Thoracic aorta (tissue), 2 donors: ENCODE measurements at places on chromosomes 13 and 19.

- no peaks in the 10 kb centered on the region for H3K27me3 ChIP-seq
- no peak for DNase-seq
- H3K4me1 ChIP-seq = no peaks in the 10 kb centered on the region
- no peak overlapping the region for H3K4me3 ChIP-seq
- no peak overlapping the region for H3K27ac ChIP-seq
These were observed 593.8 kb downstream of the OLFM4 start for GRCh38 chr13:53622456-53622855.

DNA sequence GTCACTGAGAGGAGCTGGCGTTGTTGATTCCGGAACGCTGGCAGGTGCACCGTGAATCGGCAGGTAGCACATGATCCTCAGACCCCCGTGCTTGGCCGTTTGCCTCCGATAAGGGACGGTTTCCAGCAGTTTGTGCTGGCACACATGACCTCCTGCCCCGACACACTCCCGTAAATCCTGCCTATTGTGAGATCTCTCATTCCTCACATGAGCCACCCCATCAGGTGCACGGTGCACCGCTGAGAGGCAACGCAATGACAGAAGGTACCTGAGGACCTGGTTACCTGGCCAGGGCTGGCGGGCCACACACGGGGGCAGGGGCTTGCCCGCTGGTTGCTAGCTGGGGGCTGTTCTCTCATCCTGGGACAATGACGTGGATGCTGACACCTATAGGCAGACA is 2.1 kb upstream of the ADPRHL1 start:
- peaks cover 28% of the 10 kb centered on the region for H3K36me3 ChIP-seq
- H3K27me3 ChIP-seq = no peaks in the 10 kb centered on the region
- H3K4me1 ChIP-seq = no peaks in the 10 kb centered on the region
- H3K27ac ChIP-seq = no peak overlapping the region
- no peak for DNase-seq
- no peak overlapping the region for H3K4me3 ChIP-seq

DNA sequence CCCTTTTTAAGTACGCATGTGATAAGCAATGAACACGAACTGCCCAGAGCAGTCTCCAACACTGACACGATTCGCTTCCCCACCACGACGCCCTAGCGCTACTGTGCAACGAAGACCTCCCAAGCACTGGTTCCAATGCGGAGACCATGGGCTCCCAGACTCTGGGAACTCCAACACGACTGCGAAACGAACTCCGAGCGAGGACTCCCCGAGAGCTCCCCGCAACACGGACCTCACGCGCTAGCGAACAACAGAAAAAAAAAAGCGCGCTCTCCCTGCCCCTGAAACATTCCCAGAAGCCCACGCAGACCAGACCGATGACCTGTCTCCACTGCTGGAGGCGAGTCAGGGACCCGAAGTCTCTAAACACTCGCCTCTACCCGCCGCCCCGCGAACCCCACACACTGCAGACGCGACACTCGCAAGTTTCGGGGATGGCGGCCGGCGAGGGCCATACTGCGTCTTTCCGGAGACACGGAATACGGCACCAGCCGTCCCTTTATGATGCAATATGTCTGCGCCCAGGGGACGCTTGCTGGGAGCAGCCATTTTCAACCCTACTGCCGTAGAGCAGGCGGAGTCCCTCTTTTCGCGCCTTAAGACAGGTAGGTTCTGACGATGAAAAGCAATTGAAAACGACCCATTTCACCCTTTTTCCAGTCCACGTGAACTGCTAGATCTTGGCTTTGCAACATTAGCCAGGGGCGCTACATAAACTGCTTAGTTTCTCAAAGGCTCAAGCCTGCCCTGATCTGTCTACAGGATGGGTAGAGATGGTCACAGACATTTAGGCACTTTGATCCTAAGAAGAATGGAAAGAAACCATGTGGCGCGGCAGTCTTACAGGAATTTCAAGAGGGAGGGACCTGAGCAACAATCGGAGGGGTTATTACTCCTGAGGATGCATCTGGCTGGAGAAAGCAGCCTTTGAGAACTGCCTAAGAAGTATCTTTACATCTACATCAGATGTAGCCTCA is at the start of gene ZNF577:
Gene ZNF577, minus strand, starts transcription at position 430 of the 977 bp plus-strand sequence. CDS start 7,569 bp downstream, outside the sequence.
- peaks cover 27% of the 10 kb centered on the region for H3K36me3 ChIP-seq
- peak within 1 kb of the TSS; percentile 73 for H3K27ac ChIP-seq
- no peaks in the 10 kb centered on the region for H3K4me1 ChIP-seq
- no peaks in the 10 kb centered on the region for H3K27me3 ChIP-seq

GRCh38 chr13:21701460-21701859 is 30.6 kb downstream of the FGF9 start:
- no peak overlapping the region for H3K27ac ChIP-seq
- H3K36me3 ChIP-seq = no peaks in the 10 kb centered on the region
- DNase-seq = no peak
- H3K27me3 ChIP-seq = no peaks in the 10 kb centered on the region
- no peak overlapping the region for H3K4me3 ChIP-seq
- H3K4me1 ChIP-seq = no peaks in the 10 kb centered on the region
